NCI-H1694 (cell line): ENCODE measurements at places on chromosomes 1 and 21.
A peak's percentile ranks its signal among the peaks of the same experiment; 100 is the strongest.

- no peak for DNase-seq
Measured at GRCh38 chr1:19802269-19802668, 2.6 kb upstream of the TMCO4 start.

DNA sequence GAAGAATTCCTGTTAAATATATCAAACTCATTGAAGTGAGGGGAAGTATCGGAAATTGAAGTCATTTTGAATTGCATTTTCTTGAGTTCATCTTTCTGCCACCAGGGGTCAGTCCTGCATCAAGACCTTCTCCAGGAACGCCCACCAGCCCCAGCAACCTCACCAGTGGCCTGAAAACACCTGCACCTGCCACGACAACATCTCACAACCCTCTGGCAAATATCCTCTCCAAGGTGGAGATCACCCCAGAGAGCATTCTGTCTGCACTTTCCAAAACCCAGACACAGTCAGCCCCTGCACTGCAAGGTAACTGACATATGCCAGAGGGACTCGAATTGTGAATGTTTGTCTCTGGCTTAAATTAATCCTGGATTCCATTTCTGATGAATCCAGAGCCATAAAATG, 22.8 kb upstream of the TARS2 start:
- DNase-seq, result peak; percentile 68

DNA sequence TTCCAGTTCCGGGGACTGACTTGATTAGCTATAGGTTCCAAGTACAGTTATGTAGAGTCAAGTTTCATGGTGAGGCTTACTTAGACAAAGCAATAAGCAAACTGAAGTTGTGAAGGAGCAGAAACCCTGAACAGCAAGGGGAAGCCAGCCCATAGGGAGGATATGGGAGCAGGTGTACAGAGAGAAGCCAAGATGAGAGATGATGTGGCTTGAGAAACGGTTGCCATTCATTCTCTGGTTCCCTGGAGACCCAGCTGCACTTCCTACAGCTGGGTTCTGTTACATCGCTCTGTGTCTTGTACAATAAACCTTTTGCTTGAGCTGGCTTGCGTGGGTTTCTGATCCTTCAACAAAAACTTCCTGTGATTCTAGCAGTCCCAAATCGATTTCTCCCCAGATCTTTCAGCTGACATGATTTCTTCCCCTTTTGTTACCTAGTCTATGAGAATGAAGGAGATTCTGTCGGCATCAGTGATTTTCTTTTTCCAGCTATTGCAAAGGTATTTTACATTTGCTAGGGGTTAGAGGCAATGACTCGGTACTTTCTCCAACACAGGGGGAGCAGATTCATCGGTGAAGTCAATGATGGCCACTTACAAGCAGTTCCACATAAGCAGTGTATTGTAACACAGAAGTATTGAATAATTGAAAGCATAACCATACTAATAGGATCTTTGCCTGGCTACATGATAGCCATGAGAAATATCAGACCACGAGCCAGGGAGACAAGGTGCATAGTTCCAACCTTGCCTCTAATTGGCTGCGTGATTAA, 67.3 kb downstream of the URB2 start:
- no peak for DNase-seq

DNA sequence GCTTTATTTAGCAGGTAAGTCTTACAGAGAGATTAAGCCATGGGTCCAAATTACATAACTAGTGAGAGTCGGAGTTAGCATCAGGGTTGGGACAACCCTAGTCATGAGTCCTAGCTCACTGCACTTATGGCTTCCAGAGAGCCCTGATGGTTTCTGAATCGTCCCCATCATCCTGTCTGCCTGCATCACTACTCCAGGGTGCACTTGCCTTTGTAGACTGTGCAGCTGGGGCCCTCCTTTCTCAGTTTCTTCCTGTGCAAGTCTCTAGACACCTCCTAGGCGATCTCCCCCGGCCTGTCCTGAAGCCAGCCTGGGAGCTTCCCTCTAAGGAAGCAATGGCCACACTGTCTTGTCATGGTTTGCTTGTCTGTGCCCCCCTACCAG, 37.1 kb downstream of the KIAA0040 start:
- DNase-seq, result no peak

- DNase-seq, result no peak
Measured at GRCh38 chr1:233652526-233652925, 38.6 kb downstream of the KCNK1 start.

- peak; percentile 48 for DNase-seq
Measured at GRCh38 chr1:6727535-6727934, 25.9 kb upstream of the DNAJC11 start.

DNA sequence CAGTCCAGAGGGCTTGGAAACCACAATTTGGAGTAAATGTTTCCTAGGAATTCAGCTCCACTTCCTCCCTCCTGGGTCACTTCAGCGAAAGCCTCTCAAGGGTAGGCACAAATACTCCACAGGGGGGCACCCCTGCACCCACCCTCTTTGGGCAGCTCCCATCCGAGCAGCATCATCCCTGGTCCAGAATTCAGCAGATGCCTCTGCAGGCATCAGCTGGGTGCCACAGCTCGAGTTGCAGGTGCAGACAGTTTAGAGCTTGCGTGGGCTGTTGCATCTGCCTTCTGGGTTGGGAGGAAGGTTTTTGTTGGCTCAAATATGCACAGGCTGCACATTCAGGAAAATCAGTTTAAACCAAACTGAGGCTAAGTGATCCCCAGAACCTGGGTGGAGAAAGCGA, 25.0 kb downstream of the KANK4 start:
- DNase-seq, result peak; percentile 86

DNA sequence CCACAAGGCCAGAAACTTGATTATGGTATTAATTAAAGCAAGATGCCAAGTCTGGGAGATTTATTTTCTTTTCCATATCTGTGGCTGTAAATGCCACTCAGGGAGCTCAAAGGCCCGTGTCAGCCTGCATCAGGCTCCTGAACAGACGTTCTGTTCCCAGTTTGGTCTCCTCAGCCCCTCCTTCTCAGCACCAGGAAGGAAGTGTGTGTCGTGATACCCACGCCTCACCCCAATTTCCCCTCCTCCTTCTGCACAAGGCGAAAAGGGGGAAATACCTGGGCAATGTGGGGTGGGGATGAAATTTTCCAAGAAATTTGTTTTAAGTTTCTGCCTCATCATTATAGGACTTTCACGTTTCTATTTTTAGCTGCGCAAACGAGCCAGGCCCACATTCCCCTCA, 112.0 kb downstream of the SYF2 start:
- DNase-seq, result no peak
